ENCODE measurements at places on chromosomes 1 and 21.
A peak's percentile ranks its signal among the peaks of the same experiment; 100 is the strongest.

DNA sequence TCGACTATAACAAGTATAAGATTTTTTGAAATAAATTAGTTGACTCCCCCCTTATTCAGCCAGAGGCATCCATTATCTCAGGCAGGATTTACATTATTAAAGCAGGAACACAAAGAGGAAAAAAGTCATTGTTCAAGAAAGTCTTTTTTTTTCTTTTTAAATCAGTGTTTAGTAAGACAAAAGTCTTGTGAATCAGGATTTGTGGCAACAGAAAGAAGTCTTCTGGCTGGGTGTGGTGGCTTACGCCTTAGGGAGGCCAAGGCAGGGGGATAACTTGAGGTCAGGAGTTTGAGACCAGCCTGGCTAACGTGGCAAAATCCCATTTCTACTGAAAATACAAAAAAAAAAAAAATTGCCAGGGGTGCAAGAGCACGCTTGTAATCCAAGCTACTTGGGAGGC is 505.5 kb downstream of the LMO4 start:
- DNase-seq, result no peak

DNA sequence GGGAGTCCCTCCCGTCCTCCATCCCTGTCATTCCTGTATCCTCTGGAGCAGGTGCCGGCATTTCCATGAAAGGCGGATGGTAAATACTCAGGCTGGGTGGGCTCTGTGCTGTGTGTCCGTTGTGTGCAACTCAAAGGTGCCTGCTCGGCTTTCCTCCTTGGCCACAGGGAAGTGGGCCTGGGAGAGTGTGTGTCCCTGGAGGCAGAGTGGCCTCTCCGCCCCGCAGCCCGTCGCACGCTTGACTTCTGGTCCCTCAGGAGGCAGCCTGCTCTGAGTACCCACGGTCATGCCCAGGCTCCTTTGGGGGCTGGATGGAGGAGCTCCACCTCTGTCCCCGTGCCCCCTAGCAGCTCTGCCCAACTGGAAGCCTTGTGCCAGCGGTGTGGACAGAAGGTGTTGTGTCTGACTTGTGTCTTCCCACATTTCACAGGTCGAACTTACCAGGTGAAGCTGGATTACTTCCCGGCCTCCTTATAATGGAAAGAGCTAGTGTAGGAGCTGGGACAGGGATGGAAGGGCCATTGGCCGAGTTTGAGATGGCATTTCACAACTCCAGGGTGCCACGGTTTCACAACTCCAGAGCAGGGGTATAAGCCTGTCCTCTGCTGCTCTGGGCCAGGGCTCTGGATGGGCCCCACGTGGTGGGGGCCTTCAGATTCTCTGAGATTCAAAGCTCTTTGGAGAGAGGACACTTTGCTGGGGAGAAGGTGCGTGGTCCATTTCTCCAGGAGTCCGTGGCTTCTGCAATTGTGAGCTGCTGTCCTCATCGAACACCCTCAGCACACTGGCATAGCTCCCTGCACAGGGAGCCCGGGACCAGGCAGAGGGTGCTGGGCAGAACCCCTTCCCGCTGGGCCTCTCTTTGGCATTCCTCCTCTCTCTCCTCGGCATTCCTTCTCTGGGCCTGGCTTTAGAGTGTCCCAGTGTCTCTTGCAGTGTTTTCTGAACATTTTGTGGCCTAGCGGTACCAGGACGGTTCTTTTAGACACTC is 152.7 kb upstream of the COL6A1 start:
- no peak for DNase-seq

DNA sequence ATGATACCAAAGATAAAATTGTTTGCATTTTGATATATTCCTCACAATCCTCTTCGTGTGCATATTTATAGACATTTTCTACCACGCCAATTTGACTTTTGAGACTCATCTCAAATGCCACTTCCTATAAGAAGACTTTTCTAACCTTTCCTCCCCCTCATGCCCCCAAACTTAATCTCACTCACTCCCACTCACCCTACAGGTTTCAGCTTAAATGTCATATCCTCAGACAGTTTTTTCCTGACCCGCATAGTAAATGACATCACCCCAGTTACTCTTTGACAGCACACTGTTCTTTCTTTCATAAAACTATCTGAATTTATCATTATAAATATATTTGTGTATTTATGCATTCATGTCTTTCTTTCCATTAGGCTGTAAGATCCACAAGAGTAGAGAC is 29.6 kb upstream of the RGS8 start:
- no peak for DNase-seq

- DNase-seq, result no peak
These were observed 4.2 kb downstream of the S100A13 start for GRCh38 chr1:153623101-153623500.

GRCh38 chr1:110173466-110174105 is 23.3 kb downstream of the SLC6A17 start:
- no peak for DNase-seq

DNA sequence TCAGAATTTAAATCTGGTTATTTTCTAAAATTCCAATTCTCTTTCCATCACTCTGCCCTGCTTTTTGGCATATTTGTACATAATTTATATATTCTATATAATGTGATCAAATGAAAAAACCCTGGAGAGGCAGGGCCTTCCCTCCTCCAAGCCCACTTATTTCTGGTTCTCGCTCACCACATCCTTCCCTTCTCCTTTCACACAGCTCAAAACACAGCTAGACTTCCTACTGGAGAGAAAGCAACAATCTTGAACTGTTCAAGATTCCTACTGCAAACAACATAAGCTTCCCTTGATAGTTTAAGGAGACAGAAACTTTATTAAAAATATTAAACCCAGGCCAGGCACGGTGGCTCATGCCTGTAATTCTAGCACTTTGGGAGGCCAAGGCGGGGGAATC is 7.6 kb upstream of the AIM2 start:
- DNase-seq, result no peak

- DNase-seq, result no peak
These were observed 292.2 kb downstream of the SMYD3 start for GRCh38 chr1:246214708-246215509.

DNA sequence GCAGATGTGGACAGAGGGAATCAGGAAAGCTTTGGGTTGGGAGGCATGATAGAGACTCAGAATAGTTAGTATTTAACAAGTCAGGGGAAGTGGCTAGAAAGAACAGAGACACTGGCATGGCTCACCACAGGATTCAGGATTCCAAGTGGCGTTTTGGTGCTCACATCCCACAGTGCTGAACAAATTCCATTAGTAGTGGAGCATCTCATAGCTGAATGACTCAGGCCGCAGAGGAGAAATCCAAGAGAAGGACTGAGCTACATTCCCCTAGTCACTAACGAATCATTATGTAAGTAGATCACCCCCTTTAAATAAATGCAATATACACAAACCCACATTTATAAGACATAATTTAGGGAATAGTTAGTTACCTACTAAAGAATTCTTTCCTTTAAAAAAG is 5.0 kb upstream of the KCNJ9 start:
- no peak for DNase-seq

DNA sequence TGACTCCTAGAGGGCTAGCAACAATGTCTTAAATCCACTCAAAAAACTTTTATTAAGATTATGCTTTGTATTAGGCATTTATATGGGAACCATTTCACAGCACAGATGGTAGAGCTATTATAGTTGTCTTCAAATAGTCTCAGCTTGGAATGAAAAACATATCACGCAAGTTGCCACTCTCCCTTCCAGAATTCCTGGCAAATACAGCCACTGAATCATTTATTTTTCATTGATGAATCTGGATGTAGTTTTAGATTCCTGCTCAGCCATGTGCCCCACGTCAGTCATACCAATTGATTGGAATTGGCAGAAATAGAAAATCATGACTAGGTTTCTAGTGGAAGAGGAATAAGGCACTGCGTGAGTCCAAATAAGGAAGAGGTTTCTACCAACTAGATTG is 165.2 kb downstream of the PLA2G4A start:
- DNase-seq, result no peak

GRCh38 chr1:30527511-30528140 is 195.8 kb downstream of the MATN1 start:
- no peak for DNase-seq

DNA sequence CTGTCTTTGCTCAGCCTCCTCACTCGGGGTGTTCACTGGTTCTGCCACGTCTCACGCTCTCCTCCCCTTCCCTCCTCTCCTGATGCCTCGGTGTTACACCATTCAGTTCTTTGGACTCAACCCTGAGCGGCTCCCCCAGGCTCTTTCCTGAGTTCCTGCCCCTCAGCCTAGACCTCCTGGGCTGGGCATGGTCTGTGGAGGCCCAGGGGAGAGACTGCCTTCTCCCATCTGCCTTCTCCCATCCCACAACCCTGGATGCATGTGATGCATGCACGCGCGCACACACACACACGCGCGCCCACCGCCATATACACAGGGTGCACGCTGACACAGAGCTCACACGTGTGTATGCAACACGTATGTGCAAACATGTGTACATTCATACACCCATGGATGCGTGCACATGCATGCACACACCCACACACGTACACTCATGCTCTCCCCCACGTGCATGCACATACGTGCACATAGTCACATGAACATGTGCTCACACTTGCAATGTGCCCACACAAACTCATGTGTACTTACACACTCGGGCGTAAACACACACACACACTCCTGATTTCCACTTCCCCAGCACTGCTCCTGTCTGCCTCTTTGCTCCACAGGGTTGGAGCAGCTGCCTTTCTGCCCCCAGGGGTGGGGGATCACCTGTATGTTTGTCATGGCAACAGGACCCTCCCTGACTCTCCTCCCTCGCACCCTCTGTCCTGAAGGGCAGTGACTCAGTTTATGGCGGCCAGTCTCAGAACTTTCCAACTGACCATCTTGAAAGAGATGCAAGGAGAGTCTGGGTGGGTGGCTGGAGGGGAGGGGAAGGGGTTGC is 59.0 kb downstream of the HUNK start:
- DNase-seq, result no peak

GRCh38 chr1:227805606-227806197 is 9.8 kb upstream of the PRSS38 start:
- DNase-seq, result peak; percentile 72

DNA sequence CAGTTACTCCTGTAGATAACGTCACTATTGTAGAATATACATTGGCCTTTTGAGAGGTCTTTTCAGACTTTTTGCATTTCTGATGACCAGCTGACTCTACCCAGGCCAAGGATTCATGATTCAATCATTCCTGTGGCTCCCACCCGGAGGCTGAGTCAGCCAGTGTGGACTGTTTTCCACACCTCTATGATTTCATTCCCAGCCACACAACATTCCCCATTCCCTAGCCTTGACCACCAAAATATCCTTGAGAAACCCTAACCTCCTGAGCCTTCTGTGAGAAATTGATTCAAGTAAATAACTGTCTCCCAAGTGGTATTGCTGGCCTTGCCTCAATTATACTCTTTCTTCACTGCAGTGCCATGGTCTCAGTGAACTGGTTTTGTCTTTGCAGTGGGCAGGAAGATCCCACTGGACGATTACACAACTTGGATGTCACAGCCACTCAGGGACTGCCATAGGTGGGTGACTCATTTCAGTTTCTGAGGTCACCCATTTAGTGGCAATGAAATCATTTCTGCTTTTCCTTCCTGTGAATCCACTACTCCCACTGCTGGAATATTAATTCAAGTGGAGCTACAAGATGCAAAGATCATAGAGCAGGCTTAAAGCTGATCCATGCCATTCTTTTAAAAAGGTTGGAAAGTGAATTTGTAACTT is 518.6 kb upstream of the ZP4 start:
- DNase-seq, result no peak

GRCh38 chr1:204600203-204600602 is 84.0 kb downstream of the MDM4 start:
- DNase-seq, result no peak

DNA sequence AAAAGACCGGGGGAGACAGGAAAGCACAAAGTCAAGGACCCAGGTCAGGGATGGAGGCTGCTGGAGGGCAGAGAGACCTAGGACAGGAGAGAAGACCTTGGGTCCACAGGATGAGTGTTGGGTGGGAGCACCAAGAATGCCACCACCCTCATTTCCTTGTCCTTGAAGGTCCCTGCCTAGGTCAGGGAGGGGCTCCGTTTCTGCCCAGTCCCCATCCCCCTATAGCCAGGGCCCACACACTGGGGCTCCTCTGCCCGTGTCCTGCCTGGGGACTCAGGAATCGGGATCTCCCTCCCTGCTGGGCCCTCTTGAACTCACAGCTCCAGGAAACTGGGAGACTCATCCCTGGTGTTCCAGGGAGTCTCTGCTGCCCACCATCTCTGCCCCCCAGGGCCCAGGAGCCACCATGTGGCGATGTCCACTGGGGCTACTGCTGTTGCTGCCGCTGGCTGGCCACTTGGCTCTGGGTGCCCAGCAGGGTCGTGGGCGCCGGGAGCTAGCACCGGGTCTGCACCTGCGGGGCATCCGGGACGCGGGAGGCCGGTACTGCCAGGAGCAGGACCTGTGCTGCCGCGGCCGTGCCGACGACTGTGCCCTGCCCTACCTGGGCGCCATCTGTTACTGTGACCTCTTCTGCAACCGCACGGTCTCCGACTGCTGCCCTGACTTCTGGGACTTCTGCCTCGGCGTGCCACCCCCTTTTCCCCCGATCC is 584 bp downstream of the TINAGL1 start:
- DNase-seq, result no peak
